Neural crest cell (in vitro differentiated cells): ENCODE measurements at places on chromosomes 12 and 14. TPM values are rescaled to one million over a fixed set of nuclear protein-coding genes. Genes with fewer than 3 reads are reported as not detected.

DNA sequence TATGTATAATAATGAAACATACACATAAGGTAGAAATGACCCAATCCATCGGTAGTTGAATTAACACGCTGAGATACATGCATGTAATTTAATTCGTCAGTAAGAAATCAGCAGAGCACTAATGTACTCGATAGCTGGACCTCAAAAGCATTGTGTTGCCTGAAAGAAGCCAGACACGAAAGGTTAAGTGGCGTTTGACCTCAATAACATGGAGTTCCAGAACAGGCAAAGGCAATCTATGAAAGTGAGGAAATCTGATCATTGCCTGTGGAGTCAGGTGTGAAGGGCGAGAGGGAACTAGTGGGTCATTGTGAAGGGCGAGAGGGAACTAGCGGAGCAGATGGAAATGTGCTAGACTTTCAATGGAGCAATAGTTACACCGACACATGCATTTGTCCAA is 970.4 kb upstream of the TMEM132C start:
- DNase-seq: no peak

Gene STON2
- total RNA-seq: 24.0 and 27.4 TPM in 2 replicates

DNA sequence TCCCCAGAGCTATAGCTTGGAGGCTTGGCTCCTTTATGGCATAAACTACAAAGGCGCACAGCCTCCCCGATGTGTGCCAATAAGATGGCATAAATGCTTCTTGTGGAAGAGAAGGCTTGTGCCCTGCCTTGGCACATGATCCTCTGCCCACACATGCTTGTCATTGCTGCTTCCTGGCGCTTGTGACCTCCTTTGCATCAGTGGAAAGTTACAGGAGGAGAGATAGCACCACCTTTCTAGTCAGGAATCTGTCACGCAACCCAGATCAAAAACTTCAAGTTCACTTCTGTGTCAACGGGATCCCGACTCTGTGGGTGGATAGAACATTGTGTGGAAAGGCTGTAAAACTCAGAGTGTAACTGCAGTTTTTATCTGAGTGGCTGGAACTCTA is 183.8 kb upstream of the HIF1A start:
- no peak for DNase-seq

Gene NUBPL
- 13.2 and 13.8 TPM in 2 replicates for total RNA-seq

GRCh38 chr12:71183018-71183417 is 25.2 kb upstream of the TSPAN8 start:
- DNase-seq: no peak
